ENCODE measurements at places on chromosomes 16 and 17.

DNA sequence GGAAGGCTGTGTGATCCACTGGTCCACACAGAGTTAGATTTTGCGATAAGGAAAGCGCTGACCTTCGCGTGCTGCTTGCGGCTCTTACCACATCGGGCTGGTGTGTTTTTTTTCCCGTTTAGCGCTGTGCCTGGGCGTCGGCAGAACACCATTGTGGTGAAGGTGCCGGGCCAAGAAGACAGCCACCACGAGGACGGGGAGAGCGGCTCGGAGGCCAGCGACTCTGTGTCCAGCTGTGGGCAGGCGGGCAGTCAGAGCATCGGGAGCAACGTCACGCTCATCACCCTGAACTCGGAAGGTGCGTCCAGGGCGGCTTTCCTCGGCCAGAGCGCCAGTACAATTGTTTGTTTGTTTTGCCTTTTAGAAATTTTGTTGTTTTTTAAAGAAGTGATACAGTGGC is 54.7 kb downstream of the BANP start:
- no peak for DNase-seq

DNA sequence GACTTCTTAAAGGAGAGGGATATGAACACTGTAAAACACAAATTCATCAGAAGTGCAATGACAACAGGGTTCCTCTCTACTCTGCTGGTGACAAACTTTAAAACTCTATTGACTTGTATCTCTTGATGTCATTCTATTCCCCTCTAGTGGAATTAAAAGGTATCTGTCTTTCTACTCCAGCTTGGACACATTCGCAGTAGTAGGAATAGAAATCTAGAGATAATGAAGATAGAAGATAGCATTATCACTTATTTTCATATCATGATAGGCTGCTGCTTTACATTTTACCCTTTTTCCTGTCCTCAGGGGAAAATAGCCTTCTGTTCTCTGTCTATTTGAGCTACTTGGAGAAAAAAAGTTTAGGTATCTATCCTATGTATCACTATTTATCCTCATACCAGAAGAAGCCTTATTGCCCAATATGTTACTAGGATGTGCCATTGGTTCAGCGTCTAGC is 209.6 kb upstream of the CACNG5 start:
- no peak for DNase-seq

- DNase-seq: no peak
Measured at GRCh38 chr16:17965133-17965900, 371.2 kb downstream of the NPIPA8 start.

GRCh38 chr17:15392326-15392741 is 50.9 kb upstream of the TEKT3 start:
- no peak for DNase-seq

- DNase-seq: no peak
Measured at GRCh38 chr17:68325961-68326360, 34.7 kb downstream of the ARSG start.

- no peak for DNase-seq
Measured at GRCh38 chr16:29834079-29834478, 13.8 kb downstream of the MVP start.

DNA sequence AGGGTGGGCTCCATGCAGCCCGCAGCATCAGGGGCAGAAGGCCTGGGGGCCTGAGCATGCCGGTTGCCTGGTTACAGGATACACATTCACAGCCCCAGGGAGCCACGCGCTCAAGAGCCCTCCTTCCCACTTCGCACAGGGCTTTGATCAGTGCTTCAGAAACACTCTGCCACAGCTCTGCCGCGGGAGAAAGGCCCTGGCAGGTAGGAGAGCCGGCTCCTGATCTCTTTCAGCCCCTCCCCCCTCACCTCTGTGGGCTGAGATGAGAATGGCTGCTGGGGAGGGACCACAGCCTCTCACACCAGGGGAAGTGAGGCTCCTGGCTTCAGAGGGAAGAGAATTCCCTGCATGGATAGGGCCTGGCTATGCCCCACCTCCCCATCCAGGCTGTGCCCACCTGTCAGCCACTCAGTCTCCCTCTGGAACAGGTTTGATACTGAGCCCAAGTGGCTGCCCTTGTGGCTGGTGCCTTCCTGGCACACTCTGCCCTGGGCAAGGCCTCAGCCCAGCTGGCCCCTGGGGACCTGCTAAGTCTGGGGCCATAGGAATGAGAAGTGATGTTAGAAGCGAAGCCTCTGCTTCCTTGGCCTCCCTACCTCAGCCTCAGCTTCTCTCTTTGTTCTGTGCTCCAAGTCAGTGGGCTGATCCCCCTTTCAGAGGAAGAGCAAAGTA is 8.6 kb downstream of the DOK4 start:
- no peak for DNase-seq

- DNase-seq: no peak
Measured at GRCh38 chr17:16304830-16305229, 48.4 kb downstream of the CENPV start.

DNA sequence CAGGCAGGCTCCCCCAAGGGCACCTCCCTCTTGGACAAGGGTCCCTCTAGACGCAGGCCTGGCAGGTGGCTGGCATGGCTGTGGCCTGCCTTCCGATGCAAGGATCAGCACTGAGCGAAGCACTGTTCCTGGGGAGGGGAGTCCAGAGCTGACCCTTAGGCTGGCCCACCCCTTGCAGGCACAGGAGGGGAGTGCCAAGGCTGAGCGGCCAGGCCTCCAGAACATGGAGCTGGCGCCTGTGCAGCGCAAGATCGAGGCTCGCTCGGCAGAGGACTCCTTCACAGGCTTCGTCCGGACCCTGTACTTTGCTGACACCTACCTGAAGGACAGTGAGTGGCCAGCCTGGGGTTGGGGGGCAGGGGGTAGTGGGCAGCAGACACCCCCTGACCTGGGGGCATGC is 16.8 kb upstream of the MYO15B start:
- DNase-seq: no peak

DNA sequence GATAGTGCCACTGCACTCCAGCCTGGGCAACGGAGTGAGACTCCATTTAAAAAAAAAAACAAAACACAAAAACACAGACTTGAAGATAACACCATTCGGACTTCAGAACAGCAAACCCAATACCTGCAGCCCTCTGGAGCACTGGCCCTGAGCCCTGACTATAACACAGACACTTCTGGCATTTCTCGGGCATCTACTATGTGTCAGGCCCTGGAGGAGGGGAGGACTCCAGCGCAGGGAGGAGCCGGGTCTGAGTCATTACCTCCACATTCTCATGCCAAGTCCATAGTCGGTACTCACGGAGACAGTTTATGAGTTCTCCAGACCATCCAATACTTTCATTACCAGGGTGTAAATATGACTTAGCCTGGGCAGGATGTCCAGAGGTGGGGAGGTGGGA is 48.8 kb downstream of the PITPNM3 start:
- no peak for DNase-seq

DNA sequence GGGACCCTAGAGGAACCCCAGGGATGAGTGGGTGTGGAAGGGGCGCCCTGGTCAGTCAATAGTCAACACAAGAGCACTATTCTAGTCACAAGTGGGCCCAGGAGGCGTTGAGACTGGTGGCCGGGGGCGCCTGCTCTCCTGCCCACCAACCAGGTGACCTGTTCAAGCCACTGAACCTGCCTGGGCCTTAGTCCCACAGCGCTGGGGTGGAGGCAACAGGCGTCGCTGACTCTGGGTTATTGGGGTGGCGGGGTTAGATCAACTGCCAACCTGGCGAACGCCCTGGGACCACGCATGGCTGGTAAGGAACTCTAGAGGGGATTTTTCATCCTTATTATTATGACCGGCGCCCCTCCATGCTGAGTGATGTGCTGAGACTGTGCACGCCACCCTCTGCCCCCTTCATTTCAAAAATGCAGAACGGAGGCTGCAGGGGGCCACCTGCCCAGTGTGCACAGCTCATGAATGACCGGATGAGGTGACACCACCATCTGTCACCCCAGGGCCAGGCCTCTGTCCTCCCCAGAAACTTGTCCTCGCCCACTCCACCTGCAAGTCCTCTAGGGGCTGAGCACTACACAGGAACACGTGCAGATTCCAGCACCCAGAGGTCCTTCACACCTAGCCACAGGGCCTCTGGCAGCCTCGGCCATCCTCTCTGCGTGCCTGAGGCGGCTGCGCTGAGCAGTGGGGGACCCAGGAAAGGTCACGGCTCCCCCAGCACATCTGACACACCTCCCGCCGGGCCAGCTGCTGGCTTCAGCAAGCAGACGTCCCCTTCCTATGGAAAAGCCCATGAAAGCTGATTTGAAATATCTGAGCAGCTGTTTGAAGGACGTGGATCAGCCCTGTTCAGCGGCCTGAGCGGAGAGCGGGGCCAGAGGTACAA is 51.6 kb upstream of the DNAH17 start:
- DNase-seq: no peak

DNA sequence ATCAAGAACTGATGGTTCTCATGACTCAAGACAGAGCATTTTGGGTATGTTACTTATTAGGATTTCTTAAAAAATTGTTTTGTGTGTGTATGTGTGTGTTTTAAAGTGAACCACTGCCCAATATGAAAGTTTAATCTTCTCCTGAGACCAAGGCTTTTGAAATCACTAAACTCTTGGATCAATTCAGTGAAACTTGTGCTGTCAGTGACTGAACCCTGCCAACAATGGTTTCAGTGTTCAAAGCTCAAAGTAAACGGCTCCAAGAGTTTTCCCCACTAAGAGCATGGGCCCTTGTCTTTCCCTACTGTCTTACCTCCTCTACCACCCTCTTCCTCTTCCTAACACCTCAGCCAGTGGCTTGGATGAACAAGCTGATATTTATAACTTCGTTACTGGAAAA is 22.0 kb downstream of the NFE2L1 start:
- DNase-seq: no peak

DNA sequence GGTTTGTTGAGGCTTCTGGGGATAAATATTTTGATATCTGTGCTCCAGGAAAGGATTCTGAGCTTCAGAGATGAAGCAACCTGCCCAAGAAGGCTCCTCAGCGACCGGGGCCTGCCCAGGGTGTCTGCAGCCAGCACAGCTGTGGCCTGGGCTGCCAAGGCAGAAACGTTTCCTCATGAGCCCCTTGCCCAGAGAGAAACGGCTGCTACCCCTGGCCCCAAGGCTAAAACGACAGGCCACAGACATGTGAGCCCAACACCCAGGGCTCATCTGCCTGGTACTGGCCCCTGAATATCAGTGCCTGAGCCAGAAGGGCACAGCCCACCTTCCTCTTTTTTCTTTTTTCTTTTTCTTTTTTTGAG is 45.4 kb upstream of the RASD1 start:
- no peak for DNase-seq

DNA sequence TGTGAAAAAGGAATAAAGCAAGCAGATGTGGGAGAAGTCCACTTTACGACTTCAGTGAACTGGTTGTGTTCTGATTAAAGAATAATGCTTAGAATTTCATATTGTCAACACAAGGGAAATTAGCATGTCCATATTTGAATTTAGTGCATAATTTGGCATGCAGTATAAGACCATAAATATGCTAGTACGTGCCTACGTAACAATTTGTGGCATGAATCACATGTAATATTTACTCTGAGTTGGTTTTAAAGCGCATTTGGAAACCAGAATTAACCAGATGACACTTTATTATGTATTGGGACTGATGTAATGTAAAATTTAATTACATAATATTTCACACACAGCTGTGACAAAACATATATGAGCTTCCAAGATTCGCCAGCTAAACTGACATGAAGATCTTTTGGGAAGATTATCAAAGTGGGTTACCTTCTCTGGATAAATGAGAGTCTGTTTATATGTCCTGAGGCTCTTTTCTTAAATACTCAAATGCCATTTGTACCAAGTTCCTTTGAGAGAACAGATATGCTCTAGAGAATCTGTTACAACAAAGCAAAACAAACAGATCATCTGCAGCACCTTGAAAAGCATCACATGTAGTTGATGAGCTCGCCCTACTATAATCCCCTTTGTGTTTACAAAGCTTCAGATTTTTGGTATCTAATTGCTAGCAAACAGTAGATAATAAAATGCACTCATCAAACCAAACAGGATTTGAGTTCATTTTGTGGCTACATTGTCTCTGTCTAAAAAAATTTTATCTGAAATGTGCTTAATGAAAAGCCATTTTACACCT is 1468.6 kb downstream of the CDH11 start:
- DNase-seq: no peak

Measured in occipital lobe (tissue), 3 donors.